GM13976 (cell line): ENCODE measurements at places on chromosomes 5 and 9.

DNA sequence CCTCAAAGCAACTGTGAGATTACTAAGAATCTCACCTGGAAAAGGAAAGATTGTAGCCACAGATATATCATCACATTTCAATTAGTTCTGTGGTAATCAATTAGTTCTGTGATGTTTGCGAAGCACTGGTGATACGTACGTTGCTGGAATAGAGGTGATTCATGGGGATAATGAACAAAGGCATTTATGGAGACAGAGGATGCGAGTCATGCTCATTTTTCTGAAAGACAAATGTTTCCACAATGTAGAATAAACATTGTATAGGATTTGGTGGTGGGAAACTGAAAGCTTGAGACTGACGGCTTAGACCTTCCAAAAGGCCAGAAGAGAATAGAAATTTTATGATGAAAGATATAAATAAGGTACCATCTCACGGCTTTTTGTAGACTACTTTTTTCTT, 507.3 kb upstream of the TYRP1 start:
- no peak for DNase-seq

- DNase-seq = no peak
These were observed 104.7 kb upstream of the OTULINL start for GRCh38 chr5:14476786-14477435.

GRCh38 chr5:62326702-62327101, 20.7 kb downstream of the KIF2A start:
- DNase-seq = no peak

GRCh38 chr5:154265197-154265773, 74.8 kb downstream of the GALNT10 start:
- no peak for DNase-seq

GRCh38 chr5:78598973-78599372, 49.6 kb downstream of the LHFPL2 start:
- no peak for DNase-seq

DNA sequence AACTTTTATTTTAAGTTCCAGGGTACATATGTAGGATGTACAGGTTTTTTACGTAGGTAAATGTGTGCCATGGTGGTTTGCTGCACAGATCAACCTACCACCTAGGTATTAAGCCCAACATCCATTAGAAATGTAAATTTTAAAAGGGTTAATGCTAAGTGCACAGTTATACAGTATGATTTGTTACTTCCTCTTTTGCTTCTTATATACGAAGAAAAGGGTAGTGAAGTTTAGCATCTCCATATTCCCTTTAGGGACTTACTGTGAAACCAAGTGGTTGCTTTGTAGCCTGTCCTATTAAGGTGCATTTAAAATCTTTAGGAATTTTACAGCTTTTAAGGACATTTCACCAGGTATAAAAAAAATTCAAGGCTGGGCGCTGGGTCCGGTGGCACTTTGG, 46.4 kb downstream of the RBM27 start:
- DNase-seq = no peak

- no peak for DNase-seq
These were observed 80.2 kb upstream of the SPRY4 start for GRCh38 chr5:142405023-142405422.

GRCh38 chr5:34452170-34452828, 203.8 kb upstream of the RAI14 start:
- DNase-seq = no peak

DNA sequence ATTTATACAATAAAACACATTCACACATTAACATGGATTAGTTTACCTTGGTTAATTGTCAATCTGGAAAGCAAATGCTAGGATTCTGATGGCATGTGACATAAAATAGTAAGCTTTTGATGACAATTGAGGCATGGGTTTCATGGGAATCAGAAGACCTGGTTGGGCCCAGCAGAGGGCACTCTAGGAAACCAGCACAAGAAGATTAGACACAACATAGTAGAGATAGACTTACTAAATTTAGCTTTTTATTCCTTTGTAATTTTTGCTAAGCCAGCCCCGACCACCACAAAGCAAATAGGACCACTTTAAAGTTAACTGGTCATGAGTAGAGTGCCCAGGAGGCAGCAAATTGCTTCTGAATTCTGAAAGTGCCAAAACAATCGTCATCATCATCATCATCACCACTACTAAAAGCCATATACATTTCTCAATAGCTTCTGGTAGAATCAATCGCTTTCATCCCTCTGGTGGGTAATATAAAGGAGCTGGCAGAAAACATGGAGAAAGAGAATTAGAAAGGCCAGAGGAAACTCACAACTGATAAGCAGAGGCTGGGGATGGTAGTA, 163.2 kb downstream of the ARRDC3 start:
- DNase-seq = peak; percentile 36

- DNase-seq = no peak
These were observed 139.8 kb downstream of the ELAVL2 start for GRCh38 chr9:23686257-23686656.
